ENCODE measurements at places on chromosomes 1 and 21. TPM values are rescaled to one million over a fixed set of nuclear protein-coding genes. Genes with fewer than 3 reads are reported as not detected.

The FOXD2 gene
- 0.08 TPM for total RNA-seq

The TTC22 gene
- total RNA-seq = 10.6 TPM

The TNFRSF18 gene
- not detected for total RNA-seq

The GJB5 gene
- 120 TPM for total RNA-seq

The ACTN2 gene
- not detected for total RNA-seq

The C8B gene
- not detected for total RNA-seq

The DONSON gene
- 32.4 TPM for total RNA-seq

The BLACAT1 gene
- total RNA-seq = 2.4 TPM

Data from hair follicular keratinocyte (primary cell).